Activated CD4-positive, alpha-beta T cell treated with anti-CD3 and anti-CD28 coated beads for 36 hours (primary cell): ENCODE measurements at places on chromosomes 16 and 17. TPM values are rescaled to one million over a fixed set of nuclear protein-coding genes. Genes with fewer than 3 reads are reported as not detected.

GRCh38 chr16:5447734-5448133 lies 350.1 kb upstream of the EEF2KMT start:
- no peak for DNase-seq

DNA sequence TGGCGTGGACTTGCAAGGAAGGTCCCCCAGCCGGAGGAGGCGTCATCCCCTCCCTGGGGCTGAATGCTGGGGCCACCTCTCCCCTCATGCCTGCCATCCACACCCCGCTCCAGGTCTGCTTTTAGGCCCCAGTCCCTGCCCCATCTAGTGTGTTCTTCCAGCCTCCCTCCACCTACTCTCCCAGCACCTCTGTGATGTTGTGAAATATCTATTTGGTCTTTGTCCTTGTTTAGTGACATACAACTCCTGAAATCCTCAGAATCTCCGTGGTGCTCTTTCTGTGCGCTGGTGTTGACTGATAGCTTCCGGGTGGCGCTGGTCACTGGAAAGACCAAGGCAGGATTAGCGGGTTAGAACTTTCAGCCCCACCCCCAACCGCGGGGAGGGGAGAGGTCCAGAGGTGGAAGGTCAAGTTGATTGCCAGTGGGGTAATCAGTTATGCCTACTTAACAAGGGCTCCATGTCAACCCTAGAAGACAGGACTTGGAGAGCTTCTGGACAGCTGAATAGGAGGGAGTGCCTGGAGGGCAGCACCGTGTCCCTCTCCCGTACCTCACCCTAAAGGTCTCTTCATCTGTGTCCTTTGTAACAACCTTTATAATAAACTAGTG lies 10.1 kb downstream of the TBC1D24 start:
- no peak for DNase-seq

DNA sequence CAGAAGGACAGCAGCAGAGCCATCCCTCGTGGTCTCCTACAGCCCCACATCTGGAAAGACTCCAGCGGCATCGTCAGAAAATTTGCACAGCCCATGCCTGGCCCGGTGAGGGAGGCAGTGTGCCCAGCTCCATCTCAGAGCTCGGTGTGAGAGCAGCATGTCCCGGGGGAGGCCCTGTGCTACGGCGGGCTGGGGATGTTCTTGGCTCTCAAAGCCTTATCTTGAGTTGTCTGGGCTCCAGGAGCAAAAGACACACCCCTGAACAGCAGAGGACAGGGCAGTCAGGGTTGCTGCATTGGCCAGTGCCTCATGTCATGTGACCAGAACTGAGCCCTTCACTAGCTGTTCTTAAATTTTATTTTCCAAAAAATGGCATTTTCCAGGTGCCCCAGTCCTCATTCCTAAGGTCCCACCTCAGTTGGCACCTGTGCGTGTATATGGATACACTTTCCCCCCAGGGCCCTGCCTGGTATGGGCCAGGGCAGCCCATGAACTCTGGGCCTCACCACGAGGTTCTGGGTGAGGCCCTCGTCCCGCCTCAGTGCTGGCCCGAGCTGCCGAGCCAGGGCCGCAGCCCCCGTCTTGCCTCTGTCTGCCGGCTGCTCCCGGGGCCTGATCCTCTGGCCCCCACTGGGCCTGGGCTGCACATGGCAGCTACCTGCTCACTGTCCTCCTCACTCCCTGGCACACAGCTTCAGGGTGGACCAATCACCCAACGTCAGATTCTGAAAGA lies 3.0 kb downstream of the NUDT16L1 start:
- no peak for DNase-seq

- peak; percentile 14 for DNase-seq
Measured at GRCh38 chr16:84687715-84688114, 12.1 kb upstream of the USP10 start.

Gene DHRS7C
- not detected for total RNA-seq

DNA sequence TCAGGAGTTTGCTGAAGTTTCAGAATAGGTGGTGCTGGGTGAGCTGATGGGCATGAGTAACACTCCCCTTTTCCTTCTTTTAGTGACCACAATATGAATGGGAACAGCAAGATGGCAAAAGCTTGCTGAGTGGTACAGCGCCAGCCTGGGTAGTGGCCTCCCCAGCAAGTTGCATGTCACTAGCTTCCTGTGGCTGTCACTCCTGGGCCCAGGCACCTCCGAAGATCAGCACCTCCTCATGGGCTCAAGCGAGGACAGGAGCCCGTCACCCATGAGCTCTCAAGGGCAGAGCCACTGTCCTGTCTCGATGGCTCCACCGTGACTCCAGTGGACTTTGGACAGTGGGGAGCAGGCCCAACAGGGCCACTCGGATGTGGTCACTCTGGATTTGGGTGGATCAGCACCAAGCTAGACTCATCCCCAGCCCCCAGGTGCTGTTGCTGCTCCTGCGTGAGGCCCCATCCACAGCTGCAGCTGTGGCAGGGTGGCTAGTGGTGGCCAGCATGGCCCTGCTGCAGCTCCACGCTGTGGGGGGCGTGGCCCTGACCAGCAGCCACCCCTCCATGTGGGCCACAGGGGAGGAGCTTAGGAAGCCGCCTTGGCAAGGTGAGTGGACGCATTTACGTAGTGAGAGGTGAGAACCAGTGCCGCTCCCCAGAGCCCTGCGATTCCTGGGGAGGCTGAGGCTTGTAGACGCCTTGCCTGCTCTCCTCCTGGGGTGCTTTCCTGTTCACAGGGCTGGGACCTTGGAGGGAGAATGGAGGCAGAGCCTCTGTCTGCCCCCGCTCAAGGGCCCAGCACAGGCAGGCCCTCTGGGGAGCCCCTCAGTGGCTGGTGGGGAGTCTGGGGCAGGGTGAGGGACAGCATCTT lies 13.6 kb upstream of the DNASE1 start:
- no peak for DNase-seq

GRCh38 chr16:23521037-23521743 lies 10.9 kb upstream of the GGA2 start:
- no peak for DNase-seq

GRCh38 chr16:47734987-47735594 lies 274.0 kb downstream of the PHKB start:
- DNase-seq, result no peak

GRCh38 chr17:81720267-81721071 lies 8.4 kb downstream of the SLC25A10 start:
- no peak for DNase-seq

Gene CDH16
- not detected for total RNA-seq

- peak; percentile 69 for DNase-seq
Measured at GRCh38 chr17:78804777-78805176, 22.7 kb upstream of the CYTH1 start.

GRCh38 chr16:27954191-27954590 lies 109.3 kb downstream of the GSG1L start:
- no peak for DNase-seq

- no peak for DNase-seq
Measured at GRCh38 chr16:741986-742629, 1.3 kb upstream of the CIAO3 start.
